ENCODE measurements at places on chromosomes 13 and 19.

GRCh38 chr13:48654511-48654910 lies 782 bp downstream of the CYSLTR2 start:
- DNase-seq, result no peak

- no peak for DNase-seq
These were observed 72.9 kb upstream of the TEX29 start for GRCh38 chr13:111247552-111247951.

DNA sequence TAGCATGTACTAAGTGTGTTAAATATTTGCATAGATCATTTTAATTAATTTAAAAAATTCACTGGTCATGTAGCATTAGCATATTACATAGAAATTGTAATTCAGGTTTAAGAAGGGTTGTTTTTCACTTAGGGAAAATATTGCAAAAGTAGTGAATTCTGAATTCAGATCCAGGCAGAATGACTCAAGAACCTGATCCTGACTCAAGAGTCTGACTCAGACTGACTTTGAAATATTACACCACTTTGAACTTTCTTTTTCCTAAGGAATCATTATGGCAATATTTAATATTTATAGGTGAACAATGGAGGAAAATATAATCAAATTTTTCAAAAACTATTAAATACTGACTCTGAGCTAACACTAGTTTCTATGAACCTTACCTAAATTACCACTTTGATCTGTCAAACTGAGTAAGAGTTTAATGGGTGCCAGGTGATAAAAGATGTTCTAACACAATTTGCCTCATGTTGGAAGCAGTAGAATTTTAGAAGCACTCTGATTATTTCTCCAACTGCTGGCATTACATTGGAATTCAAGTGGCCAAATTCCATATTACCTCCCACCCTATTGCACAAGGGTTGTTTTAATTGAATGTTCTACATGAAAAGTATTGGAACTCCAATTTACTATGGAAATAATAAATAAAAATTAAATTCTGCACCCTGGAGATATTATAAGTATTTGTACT lies 261.6 kb downstream of the SLITRK1 start:
- no peak for DNase-seq

- DNase-seq, result no peak
These were observed 249.6 kb downstream of the TSHZ3 start for GRCh38 chr19:31099515-31100205.

GRCh38 chr19:1063030-1063908 lies 3.7 kb upstream of the ARHGAP45 start:
- DNase-seq, result no peak

DNA sequence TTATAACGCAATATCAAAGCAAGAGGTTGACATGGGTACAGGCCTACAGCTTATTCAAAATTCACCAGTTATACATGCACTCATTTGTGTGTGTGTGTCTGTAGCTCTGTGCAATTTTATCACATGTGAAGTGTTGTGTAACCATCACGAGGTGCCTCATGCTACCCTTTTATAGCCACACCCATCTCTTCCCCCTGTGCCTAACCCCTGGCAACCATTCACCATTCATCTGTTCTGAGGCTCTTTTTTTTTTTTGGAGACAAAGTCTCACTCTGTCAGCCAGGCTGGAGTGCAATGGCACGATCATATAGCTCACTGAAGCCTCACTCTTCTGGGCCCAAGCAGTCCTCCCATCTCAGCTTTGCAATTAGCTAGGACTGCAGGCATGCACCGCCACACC lies 78.4 kb downstream of the DPF1 start:
- DNase-seq, result no peak

GRCh38 chr13:50200988-50201387 lies 185.7 kb downstream of the KCNRG start:
- DNase-seq, result no peak

DNA sequence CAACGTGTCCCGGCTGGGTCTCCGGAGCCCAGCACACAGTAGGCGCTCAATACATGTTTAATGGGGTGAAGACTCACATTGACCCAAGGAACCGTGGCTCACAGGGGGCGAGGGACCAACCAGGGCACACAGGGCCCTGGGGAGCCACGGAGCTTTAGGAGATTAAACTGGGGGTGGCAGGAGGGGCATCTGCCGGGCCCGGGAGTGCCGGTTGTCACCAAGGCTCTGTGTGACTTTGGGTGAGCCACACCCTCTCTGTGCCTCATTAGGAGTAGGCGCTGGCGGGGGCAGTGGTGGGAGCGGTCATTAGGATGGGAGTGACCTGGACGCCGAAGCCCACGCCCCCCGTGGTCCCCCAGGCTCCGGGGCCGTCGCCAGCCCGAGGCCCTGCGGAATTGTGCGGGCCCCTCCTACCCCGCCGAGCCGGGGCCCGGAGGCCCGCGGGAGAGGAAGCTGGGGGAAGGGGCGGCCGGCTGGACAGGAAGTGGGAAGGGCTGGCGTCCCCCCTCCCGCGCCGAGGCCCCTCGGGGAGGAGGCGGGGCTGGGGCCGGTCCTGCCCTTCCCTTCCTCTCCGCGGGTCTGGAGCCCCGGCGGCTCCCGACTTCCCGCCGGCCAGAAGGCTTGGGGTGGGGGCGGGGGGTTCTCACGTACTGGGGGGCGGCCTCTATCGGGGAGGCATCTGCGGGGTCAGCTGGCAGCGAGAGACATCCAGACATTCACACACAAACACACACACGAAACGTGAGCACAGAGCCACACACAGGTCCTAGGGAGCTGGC lies 1.8 kb upstream of the SSBP4 start:
- DNase-seq, result no peak

DNA sequence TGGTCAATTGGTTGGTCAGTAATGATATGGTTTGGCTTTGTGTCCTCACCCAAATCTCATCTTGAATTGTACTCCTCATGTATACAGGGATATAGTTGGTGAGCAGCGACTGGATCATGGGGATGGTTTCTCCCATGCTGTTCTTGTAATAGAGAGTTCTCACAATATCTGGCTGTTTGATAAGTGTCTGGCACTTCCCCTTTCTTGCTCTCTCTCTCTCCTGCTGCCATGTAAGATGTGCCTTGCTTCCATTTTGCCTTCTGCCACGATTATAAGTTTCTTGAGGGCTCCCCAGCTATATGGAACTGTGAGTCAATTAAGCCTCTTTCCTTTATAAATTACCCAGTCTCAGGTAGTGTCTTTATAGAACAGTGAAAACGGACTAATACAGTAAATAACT lies 120.7 kb downstream of the TRPC4 start:
- DNase-seq, result no peak

GRCh38 chr13:29746148-29746677 lies 104.2 kb downstream of the UBL3 start:
- no peak for DNase-seq

GRCh38 chr19:18377026-18377425 lies 8.9 kb upstream of the GDF15 start:
- no peak for DNase-seq

DNA sequence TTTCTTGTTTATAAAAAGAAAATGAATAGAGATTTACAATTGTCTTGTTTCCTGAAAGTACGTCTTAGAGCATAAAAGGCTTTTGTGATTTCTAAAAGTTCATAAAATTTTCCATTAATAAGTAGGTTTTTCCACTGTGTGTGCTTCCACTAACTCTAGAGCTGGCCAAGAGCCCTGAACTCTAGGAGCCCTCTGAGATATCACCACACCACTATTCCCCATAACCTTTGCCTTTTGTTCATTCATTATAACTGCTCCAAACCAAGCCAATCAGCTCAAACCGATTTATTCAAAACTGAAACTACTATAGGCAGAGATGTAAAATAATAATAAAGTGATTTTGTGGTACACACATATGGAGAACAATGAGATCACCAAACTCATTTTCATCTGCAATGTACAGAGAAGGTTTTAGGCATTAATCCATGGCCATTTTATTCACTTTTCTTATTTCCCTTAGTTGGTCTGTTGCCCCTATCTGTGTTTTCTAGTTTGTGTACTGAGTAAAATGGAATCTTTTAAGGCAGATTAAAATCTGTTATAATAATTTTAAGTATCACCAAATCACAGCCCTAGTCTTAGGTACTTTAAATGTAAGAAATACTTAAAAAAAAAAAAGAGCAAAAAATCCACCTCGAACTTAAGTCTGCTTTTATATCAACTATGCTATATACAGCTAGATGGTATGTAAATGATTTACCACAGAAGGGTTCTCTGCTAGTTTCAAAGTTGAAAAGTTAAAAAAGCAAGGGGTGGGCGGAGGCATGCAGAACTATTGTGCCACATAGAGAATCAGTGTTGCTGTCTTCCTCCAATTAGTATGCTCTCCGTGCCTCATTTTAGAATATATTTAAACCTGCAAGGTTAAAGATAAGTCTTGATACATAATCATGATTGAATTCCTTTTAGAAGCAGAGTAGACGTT lies 311.3 kb downstream of the KLF12 start:
- DNase-seq, result no peak

DNA sequence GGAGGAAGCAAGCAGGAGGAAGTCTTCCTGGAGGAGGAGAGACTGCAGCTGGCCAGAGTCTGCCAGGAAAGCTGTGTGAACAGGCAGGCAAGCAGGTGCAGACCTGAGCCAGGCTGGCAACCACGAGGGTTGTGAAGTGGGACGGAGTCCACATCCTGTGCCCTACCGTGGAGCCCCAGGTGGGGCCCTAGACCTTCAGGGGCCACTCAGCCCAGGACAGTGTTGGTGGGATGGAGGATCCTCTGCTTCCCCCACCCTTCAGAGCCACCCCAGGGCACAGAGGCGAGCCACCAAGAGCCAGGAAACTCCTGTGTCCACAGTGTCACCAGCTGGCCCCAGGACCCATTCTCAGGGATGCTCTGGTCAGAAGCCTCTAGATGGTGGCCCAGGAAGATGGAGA lies 8.4 kb upstream of the VSTM2B start:
- DNase-seq, result no peak

GRCh38 chr13:95115525-95115924 lies 185.7 kb downstream of the ABCC4 start:
- no peak for DNase-seq

DNA sequence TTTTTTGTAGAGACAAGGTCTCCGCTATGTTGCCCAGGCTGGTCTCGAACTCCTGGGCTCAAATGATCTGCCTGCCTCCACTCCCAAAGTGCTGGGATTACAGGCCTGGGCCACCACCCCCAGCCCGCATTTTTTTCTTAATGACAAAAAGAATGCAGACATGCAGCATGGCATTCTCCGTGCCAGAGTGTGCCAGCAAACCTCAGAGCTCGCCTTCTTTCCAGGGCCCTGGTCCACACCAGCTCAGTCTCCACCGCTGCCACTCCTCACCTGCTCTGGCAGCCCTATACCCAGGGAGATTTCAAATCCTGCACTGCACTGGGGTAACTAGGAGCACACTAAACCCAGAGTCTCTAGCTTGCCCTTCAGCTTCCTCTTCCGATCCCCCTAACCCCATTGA lies 41.7 kb downstream of the ZIC5 start:
- no peak for DNase-seq

DNA sequence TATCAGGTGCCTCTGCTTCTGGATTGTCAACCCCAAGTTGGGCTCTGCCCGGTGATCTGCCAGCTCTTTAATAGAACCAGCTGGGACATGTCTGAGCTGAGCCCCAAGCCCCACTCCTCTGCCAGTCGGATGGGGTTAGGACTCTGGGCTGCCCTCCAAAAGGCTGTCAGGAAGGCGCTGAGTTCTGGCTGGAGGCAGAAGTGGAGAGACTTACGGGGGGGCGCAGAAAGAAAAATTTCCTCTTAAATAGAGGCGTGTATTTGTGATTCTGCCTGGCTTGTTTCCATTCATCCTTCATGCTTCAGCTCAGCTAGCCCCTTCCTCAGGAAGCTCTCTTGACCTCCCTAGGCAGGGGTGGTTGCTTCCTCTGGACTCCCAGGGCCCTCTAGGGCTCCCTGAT lies 985 bp upstream of the KCNK6 start:
- DNase-seq, result no peak

DNA sequence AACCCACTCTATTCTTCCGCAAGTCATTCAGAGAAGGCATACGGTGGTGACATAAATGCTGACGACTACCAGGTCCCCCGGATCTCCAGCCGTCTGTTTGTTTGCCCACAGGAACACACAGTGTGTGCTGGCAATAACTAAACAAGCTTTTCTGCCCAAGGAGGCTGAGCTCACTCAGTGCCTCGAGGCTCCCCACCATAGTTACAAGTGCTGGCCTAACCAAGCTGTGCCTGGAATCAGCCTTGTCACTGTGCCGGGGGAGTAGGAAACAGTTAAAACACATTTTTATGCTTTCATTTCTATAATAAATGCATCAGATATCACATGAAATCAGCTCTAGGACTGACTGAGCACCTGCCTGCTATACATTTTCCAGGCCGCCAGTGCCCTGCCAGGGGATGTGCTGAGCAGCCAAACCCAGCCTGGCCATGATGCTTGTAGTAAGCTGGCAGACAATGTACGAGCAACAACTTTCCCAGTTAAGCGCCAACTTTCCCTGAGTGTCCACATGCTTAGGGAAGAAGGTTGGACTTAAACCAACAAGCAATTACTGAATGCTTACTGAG lies 28.1 kb downstream of the BRD4 start:
- DNase-seq, result no peak

- no peak for DNase-seq
These were observed 543.3 kb upstream of the SPRY2 start for GRCh38 chr13:80884056-80884785.

GRCh38 chr19:36051637-36052036 lies 2.4 kb downstream of the THAP8 start:
- no peak for DNase-seq

DNA sequence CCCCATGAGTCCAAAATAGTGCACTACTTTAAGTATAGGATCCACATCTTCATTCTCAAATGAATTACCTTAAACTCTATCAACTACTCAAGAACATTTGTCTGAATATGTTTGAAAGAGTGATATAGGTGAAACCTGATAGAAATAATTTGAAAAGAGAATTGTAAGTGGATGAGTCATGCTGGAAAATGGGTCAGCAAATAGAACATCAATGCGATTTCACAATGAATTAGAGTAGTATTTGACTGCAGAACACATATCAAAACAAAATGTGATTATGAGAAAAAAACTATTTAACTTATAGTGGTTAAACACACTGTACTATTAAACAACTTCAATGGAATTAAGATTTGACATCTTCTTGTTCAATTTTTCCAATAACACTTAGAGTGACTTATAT lies 300.6 kb upstream of the KLHL1 start:
- DNase-seq, result no peak

DNA sequence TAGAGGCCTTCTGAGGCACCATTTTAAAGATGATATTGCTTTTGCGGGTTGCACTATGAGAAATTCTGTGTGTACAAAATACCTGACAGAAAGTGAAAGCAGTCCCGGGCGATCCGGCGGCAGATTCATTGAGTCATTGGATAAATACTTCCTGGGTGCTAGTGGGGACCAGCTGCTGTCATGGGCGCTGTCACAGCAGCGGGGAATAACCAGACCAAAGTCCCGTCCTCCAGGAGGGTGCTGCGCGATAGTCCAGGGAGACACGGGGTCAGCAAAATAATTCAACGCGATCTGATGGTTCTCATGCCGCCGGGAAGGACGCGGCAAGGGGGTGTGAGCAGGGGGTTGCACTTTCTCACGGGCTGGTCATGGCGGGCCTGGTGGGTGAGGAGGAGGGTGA lies 13.5 kb downstream of the ZFR2 start:
- DNase-seq, result no peak

DNA sequence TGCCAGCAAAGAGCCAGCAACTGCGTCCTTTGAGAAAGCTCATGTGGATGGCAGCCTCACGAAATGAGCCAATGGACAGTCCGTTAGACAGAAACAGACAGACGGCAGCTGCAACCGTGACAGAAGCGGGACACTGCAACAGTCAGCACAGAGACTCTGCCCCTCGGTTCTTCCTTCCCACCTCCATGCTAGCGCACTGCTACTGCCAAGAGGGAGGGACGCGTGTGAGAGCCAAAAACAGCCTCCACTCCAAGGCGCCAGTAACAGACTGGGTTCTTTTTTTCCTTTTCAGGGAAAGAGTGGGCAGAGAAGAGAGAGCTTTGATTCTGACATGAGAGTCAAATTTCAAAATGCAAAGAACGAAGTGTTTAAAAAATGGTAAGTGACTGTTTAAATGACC lies 77.5 kb downstream of the SERP2 start:
- DNase-seq, result no peak
